ENCODE measurements at places on chromosomes 1 and 21.

DNA sequence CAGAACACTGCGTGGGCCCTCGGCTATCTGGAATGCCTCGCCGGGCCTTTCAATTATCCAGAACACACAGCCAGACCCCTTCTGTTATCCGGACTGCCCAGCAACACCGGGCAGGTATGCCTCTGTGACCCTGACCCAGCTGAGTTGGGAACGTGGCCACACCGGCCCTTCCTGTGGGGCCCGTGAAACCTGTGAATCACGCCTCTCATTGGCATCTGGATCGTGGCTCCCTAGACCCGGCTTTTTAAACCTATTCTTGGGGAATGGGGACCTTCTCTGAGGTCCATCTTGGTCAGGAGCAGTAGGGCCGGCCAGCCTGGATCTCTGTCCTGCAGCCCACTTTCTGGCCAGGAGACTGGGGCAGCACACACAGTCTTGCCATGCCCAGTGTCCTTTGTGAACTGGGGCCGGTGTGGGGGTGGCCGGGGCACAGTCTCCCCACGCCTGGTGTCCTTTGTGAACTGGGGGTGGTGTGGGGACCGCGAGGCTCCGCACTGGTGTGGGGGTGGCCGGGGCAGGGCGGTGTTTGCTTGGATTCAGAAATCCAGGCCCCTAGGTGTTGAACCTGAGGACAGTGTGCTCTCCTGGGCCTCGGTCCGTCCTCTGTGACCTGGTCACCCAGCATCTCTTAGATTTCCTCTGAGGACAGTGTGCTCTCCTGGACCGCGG lies 11.1 kb downstream of the COL18A1 start:
- DNase-seq: no peak

DNA sequence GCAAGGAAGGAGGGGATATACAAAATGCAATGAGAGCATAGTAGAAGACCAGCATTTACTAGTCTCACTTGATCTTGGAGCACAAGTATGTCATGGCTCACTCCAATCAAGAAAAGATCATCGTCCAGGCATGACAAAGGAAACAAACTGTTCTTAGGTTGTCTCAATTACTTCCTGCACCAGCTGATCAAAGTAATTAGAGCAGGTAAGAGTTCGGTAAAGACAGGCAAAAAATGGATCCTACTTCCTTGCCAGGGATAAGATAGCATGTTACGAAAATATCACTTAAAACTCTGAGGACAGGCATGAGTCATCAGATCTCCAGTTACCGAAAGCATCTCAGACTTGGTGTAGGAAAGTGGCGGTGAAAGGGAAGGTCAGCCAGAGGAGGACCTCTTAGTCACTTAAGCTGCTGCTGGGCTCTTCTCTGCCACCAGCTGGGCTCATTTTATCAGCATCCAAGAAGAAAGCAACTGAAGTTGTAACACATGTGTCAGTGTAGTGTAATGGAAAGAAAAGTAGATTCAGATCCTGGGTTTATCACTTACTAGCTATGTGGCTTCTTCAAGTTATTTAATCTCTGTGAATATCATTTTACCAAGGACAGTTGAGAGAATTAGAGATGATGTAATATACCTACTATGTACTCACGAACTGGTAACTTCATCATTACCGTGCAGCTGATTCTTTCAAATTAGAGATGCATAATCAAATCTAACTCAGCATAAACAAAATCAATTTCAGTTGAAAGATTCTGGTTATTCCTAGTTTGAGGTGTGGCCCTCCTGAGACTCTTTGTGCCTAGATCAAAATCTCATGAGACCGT lies 46.8 kb downstream of the XCL1 start:
- DNase-seq: no peak

DNA sequence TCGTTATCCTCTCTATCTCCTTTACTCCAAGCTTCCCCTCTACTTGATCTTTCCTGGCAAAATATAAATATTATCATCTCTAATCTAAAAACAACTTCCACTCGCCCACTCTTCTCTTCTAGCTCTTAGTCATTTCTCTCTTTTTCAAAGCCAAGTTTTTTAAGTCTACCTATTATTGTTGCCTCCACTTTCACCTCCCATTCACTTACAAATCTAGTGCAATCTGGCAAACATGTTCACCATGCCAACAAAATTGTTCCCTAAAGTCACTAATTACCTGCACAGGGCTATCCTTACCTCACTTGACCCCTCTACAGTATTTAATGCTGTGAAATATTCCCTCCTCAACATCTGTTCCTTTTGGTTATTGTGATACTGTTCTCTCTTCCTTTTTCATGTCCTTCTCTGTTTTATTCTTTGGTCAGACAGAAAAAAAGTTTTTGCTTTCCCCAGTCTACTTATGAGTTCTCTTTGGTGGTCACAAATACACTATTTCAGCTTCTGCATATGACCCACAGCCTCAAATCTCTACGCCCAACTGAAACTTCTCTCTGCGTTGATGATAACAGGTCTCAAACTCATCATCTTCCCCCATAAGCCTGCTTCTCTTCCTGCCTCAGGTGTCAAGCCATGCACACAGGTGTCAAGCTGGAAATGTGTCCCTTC lies 31.9 kb upstream of the RAP1A start:
- DNase-seq: no peak

GRCh38 chr1:54850069-54850730 lies 36.8 kb downstream of the DHCR24 start:
- no peak for DNase-seq

- no peak for DNase-seq
Measured at GRCh38 chr1:25194054-25194453, 38.2 kb downstream of the SYF2 start.

GRCh38 chr1:41849211-41849759 lies 69.4 kb downstream of the HIVEP3 start:
- DNase-seq: no peak

DNA sequence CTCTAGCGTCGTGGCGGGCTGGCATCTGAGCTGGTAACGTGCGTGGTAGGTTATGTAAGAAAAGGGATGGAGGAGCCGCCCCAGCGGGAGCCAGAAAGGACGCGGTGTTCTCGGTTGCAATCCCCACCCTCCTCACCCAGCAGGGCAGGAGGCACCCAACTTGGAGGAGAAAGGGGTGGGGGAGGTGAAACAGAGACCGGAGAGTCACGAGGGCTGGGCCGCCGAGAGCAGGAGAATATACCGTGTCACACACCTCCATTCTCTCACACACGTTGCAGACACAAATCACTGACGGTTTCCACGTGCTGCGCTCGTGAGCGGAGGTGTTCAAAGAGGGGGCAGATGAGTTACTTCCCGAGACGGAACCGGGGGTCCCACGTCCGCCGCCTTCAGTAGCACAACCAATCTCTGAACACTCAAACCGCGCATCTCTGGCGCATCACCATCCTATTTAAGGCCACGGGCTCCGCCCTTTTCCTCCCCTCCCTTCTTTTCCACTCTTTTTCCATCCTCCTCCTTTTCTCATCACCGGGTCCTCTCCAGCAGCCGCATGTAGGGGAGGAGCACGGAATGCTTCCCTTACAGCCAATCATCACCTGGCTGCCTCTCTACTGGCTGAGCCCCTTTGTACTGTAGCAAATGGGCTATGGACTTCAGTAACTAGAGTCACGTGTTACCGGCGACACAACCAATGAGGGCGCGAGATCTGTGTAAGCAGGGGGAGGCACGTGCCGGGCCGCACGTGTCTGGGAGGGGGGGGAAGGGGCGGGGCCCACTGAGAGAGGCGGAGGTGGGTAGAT lies at the start of gene CIART:
TSS of gene CIART (plus strand) at position 797 of the 800 bp plus-strand sequence. CDS start 714 bp downstream, outside the sequence.
- peak; percentile 99 for DNase-seq

- DNase-seq: peak; percentile 10
Measured at GRCh38 chr1:35883635-35884101, 659 bp downstream of the AGO1 start.

DNA sequence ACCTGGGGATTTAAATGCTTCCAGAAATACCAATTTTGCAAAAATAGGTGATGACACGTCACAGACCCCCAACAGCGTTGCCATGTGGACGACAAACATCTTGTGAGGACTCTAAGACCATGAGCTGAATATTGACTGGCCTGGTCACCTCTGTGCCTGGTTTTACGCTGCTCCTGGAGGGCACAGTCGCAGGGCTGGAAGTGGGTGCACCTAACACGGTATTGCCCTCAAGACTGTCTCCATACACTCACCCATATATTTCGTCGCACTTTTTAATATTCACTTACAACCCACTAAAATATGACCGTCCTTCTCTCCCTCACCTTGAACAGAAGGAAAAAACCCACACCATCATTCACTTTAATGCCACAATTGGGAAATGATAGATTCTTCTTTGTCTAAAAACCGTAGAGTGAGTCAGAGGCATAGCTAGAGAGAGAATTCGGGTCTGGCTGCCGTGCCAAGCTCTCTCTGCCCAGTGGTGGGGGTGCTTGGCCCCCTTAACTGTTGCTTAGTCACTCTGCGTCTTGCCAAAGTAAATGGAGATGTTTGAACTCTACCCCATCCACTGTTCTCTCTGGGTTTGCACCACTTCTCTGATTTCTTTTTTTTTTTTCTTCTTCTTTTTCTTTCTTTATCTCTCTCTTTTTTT lies 40.8 kb upstream of the UTS2 start:
- no peak for DNase-seq

GRCh38 chr1:203477748-203478147 lies 2.1 kb downstream of the PRELP start:
- DNase-seq: no peak

GRCh38 chr1:184941735-184942134 lies 32.6 kb downstream of the NIBAN1 start:
- DNase-seq: no peak

GRCh38 chr1:175132436-175132835 lies 60.1 kb downstream of the KIAA0040 start:
- DNase-seq: no peak

GRCh38 chr1:14681182-14681581 lies 82.7 kb downstream of the KAZN start:
- no peak for DNase-seq

DNA sequence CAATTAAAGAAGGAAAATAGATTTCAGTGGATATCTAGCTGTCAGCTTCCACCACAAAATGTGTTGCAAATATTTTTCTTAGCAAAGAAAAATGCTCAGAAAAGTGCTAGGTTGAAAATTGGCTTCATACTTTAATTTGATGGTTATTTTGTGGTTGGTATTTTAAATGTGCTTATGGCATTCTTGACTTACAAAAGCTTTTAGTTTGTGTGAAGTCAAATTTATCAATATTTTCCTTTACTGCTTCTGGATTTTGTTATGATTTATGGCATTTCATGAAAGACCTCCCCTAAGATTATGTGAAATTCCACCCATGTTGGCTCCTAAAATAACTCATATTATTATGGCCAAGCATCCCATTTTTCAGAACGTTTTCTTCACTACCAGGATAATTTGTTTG lies 51.5 kb downstream of the PSMG1 start:
- DNase-seq: no peak

DNA sequence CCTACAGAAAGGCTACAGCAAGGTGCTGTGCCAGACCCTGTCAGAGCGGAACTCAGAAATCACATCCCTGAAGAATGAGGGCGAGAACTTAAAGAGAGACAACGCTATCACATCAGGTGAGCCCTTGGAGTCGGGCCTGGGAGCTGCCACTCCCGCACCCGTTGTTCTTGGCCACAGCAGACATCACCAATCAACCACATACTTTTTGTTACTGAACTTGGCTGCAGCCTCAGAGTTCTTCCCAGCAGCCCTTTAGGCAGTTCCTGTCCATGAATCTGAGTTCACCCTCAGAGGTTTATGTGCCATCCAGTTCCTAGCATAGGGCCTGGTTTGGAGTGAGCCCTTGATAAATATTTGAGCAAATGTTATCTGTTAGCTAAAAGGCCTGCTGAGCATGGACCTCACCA lies 61.6 kb downstream of the FHAD1 start:
- no peak for DNase-seq

DNA sequence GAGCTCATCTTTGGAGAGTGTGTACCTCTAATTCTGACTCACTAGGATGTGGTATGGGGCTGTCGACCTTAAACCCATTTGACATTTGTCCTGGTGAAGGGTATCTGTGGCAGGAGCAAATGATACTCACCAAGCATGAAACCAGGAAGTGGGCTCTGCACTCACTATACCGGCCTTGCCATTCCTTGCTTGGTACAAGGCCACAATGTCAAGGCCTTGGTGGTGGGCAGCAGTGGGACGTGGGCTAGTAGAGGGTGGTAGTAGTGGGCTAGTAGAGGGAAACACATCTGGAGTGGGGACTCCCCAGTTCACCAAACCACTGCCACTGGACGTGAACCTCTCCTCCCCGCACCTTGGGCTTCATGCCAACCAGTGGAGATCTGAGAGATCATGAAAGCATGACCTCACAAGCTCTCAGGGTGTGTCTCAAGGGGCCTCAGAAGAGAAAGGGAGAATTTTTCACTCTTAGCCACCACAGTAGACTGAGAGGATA lies 11.5 kb downstream of the TNFSF4 start:
- DNase-seq: no peak

- no peak for DNase-seq
Measured at GRCh38 chr1:238776126-238776525, 610.2 kb upstream of the CHRM3 start.

DNA sequence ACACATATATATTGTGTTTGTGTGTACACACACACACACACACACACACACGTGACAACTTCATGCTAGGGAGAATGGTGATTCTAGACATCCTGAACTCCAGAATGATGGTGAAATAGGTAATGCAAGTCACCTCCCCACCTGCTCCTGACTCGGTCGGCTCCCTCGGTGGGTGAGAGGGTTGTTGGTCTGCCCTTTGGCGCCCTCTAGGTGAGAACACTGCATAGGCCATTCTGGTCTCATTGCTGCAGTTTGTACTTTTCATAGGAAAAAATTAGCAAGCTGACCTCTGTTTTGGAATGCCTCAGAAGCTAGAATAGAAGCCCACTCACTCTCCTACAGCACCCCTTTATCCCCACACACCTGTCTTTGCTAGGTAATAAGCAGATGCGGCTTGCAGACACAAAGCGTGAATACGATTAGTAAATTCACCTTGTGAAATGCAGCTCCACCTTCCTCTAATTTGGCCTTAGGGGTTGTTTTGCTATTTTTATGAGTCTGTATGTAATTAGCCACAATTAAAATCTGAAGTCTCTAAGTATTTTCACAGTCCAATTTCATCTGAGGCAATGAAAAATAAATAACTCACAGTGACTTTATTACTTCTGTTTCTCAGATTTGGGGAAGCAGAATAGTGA lies 130.0 kb upstream of the KCNJ15 start:
- peak; percentile 75 for DNase-seq

DNA sequence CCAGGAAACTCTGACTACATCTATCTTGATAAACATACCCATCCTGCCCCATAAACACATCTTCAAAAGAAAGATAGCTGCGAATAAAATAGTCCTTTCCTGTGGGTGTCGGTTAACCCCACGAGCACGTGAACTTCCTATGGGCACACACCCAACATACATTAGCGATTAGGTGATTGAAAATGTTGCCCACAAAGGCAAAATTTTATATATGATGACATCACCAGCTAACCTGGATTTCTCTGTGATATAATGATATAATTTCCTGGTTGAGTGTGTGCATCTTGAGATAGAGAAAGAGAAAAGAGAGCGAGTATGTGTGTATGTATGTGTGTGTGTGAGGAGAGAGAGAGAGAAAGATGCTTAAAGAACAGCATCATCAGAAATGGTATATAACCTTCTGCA lies 296.1 kb downstream of the PTPRC start:
- DNase-seq: no peak

- DNase-seq: no peak
Measured at GRCh38 chr1:172146141-172146850, 274.2 kb upstream of the C1orf105 start.
